Stimulated activated naive B cell treated with anti-CD40 and anti-IgM and Interleukin-4, amounts not matched to agents 10 μg/mL and 1 μg/mL and 100 μg/mL, for 72 hours (primary cell): ENCODE measurements at places on chromosomes 11 and 22.

DNA sequence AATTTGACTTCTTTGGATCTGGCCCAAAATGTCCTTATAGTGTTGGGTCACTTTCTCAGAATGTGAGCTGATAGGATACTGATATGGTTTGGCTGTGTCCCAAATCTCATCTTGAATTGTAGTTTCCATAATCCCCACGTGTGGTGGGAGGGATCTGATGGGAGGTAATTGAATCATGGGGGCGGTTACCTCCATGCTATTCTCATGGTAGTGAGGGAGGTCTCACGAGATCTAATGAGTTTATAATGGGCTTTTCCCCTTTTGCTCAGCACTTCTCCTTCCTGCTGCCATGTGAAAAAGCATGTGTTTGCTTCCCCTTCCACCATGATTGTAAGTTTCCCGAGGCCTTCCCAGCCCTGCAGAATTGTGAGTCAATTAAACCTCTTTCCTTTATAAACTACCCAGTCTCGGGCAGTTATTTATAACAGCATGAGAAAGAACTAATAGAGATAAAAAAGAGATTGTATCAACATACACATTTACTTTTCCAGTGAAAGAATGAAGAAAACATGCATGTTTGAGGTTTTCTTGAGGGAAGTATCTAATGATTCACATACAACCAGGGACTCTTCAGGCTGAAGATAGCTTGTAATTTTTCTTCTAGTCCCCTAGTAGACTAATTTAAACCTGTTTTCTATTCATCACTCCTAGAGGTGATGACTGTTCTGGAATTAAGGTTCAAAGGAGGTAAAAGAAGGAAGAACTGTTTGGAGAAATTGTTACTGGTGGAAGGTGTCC, 17.3 kb upstream of the CSTF3 start:
- DNase-seq = no peak
- no peaks in the 10 kb centered on the region for H3K27me3 ChIP-seq
- no peak overlapping the region for H3K27ac ChIP-seq
- peaks cover 9% of the 10 kb centered on the region for H3K4me1 ChIP-seq
- peaks cover 3% of the 10 kb centered on the region for H3K36me3 ChIP-seq

DNA sequence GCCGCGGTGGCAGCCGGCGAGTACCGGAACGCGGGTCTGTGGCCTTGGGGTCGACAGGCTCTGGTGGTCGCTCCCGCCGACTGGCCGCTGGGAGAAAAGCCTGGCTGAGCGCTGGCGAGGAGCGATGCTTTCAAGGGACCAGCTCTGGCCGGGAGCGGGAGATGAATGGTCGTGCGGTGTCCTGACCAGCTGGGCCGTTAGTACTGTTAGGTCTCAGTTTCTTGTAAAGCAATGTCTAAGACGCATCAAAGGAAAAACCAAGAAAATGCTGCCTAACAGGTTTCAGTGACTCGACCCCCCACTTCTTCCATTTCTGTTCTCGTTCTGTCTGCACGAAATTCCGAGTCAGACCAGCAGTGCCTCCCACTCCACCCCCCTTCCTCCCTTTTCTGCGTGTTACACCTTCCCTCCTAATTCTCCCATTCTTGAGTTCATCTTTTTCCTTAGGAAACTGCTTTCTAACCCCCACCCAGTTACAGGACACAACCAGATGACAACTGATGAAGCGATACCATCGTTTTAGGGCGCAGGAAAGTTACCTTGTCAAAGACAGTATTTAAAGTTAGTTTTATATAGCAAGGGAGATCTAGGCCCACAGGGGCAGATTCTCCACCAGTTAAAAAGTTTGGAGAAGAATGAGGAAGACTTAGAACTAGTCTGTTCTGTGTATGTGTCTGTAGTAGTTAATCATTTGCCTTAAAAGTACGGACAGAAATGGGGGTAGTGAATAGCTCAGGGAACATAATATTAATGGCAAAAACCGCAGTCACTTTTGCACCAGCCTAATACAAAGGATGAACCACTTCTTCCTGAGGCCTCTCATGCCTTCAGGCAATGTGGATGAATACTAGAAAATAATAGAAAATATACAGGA, 1.0 kb downstream of the CUL5 start:
- peaks cover 2% of the 10 kb centered on the region for H3K4me1 ChIP-seq
- no peaks in the 10 kb centered on the region for H3K27me3 ChIP-seq

DNA sequence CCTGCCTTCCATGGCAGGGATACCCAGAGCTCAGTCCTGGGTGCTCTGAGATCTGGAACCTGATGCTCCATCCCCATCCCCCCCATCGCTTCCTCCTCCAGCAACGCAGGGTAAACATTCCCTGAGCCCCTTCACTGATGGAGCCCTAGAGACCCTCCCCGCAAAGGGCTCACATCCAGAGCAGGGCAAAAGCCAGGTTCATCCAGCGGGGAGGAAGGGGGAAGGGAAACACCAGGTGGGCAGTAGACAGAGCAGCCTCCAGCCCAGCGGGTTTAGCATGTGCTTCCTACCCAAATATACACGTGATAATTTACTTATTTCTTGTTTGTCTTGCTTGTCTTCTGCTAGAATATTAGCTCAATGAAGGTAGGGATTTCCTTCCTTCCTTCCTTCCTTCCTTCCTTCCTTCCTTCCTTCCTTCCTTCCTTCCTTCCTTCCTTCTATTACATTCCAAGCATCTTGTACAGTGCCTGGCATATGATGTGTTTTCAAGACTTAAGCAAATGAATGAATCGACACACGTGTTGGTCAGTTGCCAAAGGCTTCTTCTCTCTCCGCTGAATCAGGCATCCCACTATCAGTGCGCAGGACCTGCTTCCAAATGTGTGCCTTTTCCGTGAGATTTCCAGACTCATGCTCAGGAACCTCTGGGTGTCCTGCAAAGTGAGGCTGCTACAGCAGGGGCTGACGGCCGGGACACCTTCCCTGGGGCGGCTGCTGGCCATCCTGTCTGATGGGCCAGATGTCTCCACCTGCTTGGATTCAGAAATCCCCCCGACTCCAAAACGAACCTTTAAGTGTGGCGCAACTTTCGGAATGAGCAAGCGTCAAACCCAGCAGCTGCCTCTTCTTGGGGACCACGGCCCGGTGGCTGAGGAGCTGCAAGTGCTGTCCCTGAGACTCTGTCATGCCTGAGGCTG, 955.1 kb downstream of the BRD1 start:
- H3K4me1 ChIP-seq = no peaks in the 10 kb centered on the region
- H3K27ac ChIP-seq = no peak overlapping the region
- peaks cover 9% of the 10 kb centered on the region for H3K27me3 ChIP-seq
- H3K36me3 ChIP-seq = no peaks in the 10 kb centered on the region

DNA sequence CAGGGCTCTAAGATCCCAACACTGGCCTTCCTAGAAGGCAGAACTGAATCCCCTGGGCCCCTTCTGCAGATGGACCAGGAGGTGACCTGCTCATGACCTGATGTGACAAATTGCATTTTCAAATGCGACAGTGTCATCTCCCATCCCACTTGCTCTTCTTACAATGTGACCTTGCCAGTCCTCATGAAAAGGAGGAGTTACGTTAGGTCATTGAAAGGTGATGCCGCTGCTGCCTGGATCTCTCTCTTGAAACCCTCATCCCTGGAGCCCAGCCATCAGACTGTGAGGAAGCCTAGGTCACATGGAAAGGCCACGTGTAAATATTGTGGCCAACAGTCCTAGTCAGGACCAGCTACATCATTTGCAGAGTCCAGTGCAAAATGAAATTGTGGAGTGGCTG, 5.7 kb upstream of the C1QTNF4 start:
- no peak overlapping the region for H3K4me3 ChIP-seq
- peaks cover 12% of the 10 kb centered on the region for H3K27me3 ChIP-seq
- no peaks in the 10 kb centered on the region for H3K4me1 ChIP-seq
- no peak overlapping the region for H3K27ac ChIP-seq
- DNase-seq = no peak

DNA sequence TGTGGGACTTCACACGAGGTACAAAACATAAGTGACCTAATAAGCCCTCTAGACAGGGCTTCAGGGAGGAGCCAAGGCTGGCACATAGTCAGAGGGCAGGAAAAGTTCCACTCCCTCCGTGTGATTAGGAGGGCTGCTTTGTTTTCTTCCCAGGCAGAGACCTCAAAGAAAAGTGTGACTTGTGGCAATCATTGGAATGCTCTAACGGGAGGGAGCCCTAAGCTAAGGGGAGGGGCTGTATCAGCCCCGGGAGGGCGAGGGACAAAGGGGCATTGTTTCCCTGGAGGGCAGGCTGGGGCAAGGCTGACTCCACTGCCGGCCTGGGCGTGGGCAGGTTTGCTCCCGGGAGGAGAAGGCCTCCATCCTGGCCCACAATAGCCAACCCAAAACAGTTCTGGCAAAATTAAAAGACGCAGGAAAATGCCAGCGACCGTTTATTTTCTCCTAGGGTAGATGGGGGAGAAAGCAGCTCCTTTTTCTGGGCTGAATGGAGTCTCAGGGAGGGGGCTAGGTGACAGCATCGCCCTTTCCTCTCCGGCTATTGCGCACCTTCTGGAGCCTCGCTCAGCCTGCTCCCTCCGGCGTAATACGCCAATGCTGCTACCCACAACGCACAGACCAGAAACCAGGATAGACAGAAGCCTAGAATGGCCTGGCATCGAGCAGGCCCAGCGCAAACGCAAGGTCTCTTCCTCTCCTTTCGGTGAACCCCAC, 60.2 kb downstream of the ENDOD1 start:
- H3K4me1 ChIP-seq = peaks cover 31% of the 10 kb centered on the region
- H3K27ac ChIP-seq = peak overlapping the region; percentile 93
- peak overlapping the region; percentile 86 for H3K4me3 ChIP-seq
- peaks cover 2% of the 10 kb centered on the region for H3K36me3 ChIP-seq
- no peaks in the 10 kb centered on the region for H3K27me3 ChIP-seq

DNA sequence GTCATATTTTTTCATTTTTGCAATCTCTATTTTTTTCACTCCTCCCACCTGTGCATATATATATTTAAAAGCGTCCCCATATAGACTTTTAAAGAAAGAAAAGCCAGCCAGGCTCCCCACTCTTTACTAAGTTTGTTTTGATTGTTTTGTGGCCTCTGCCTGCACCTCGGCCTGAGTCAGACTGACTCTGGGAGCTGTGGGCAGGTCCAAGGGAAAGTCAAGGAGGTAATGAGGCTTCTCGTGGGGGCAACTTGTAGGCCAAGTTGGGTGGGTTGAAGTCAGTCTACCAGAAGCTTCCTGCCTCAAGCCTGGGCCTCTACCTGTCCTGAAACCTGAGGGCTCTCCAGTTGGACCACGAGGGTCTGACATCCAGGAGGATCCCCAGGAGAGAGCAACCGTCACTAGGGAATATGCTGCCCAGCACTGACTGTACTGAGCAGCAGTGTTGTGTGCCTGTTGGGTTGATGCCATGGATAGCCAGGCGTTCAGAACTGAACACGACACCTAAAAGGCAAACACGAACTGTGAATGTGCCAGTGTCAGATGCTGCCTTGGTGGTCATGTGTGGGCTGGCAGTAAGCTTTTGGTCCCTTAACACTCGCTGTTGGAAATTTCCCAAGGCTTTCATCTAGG, 58.8 kb downstream of the BMAL1 start:
- peaks cover 45% of the 10 kb centered on the region for H3K4me1 ChIP-seq
- peaks cover 2% of the 10 kb centered on the region for H3K36me3 ChIP-seq
- no peak for DNase-seq
- no peak overlapping the region for H3K27ac ChIP-seq
- H3K27me3 ChIP-seq = no peaks in the 10 kb centered on the region

- H3K4me3 ChIP-seq = no peak overlapping the region
- no peaks in the 10 kb centered on the region for H3K4me1 ChIP-seq
- H3K27ac ChIP-seq = no peak overlapping the region
- no peak for DNase-seq
- H3K36me3 ChIP-seq = no peaks in the 10 kb centered on the region
Measured at GRCh38 chr11:35892166-35892565, 51.7 kb upstream of the LDLRAD3 start.

DNA sequence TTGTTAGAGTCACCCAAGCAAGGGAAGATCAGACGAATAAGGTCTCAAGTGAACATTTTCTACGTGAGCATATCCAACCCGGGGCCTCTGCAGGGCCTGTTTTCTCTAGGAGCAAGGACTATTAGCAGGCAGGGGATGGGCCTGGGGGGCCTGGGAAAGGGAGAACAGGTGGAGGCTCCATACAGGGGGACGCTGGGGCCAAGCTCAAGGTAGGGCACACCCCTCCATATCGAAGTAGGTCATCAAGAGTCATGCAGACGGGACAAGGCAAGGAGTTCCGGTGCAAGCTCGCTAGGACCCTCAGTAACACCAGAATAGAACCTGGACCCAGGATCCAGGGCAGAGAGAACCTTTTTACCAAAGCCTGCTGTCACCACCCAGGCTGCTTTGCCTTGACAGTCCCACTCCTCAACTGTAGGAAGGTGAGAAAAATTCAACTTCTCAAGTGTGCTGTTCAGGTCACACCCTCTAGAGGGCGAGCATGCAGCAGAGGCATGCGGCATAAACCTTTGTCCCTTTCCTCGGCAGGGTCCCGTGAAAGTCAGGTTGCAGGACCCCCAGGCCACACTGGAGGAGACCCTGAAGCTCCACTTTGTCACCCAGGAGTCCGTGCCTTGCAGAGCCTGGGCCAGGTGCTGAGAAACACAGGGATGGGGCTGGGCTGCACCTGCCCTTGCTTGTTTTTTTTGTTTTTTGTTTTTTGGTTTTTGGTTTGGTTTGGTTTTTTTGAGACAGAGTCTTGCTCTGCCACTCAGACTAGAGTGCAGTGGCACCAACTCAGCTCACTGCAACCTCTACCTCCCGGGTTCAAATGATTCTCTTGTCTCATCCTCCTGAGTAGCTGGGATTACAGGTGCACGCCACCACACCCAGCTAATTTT, 8.6 kb upstream of the APOBEC3B start:
- H3K36me3 ChIP-seq = no peaks in the 10 kb centered on the region
- no peak for DNase-seq
- H3K27me3 ChIP-seq = peaks cover 31% of the 10 kb centered on the region
- H3K4me3 ChIP-seq = no peak overlapping the region
- H3K4me1 ChIP-seq = no peaks in the 10 kb centered on the region
- no peak overlapping the region for H3K27ac ChIP-seq

GRCh38 chr11:69965821-69966582, 112.1 kb upstream of the ANO1 start:
- H3K27me3 ChIP-seq = no peaks in the 10 kb centered on the region
- no peak for DNase-seq
- no peaks in the 10 kb centered on the region for H3K36me3 ChIP-seq
- no peak overlapping the region for H3K27ac ChIP-seq

GRCh38 chr11:34040571-34040970, 11.0 kb upstream of the CAPRIN1 start:
- H3K4me3 ChIP-seq = no peak overlapping the region
- H3K4me1 ChIP-seq = peaks cover 5% of the 10 kb centered on the region
- no peaks in the 10 kb centered on the region for H3K36me3 ChIP-seq
- H3K27me3 ChIP-seq = peaks cover 3% of the 10 kb centered on the region
- no peak overlapping the region for H3K27ac ChIP-seq

- H3K4me1 ChIP-seq = no peaks in the 10 kb centered on the region
- no peak overlapping the region for H3K27ac ChIP-seq
- no peaks in the 10 kb centered on the region for H3K27me3 ChIP-seq
- no peak overlapping the region for H3K4me3 ChIP-seq
- no peak for DNase-seq
Measured at GRCh38 chr11:99240192-99241030, 219.7 kb downstream of the CNTN5 start.

- H3K4me1 ChIP-seq = peaks cover 43% of the 10 kb centered on the region
- peaks cover 22% of the 10 kb centered on the region for H3K36me3 ChIP-seq
- no peaks in the 10 kb centered on the region for H3K27me3 ChIP-seq
- H3K4me3 ChIP-seq = no peak overlapping the region
Measured at GRCh38 chr11:57322256-57323166, 2.2 kb downstream of the TNKS1BP1 start.
